ENCODE measurements at places on chromosomes 1 and 21.

DNA sequence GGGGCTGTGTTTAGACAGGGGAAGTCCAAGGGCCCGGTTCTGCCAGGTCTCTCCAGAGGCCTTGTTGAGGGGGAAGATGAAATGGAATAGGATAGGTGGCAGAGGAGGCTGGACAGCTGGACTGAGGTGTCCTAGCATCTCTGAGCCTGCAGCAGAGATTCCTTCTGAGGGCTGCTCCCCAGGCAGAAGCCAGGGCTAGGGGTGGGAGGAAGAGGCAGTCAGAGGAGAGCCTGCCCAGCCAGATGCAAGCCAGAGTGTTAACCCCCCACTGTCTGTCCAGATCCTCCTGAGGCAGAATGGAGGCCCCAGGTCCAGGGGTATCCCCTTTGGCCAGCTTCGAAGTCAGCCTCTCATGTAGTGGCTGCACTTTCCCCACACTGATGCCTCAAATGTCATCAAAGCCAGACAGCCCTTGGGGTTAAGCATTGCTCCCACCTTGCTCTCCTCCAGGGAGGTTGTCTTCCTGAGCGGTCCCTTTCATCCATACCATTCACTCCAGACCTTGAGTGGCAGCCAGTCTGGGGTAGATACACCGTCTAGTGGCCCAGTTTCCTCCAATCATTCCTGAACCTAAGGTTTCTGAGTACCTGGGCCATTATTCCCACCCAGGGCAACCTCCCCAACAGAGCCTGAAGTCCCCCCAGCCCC, 1.7 kb downstream of the CSF1 start:
- DNase-seq, result no peak

DNA sequence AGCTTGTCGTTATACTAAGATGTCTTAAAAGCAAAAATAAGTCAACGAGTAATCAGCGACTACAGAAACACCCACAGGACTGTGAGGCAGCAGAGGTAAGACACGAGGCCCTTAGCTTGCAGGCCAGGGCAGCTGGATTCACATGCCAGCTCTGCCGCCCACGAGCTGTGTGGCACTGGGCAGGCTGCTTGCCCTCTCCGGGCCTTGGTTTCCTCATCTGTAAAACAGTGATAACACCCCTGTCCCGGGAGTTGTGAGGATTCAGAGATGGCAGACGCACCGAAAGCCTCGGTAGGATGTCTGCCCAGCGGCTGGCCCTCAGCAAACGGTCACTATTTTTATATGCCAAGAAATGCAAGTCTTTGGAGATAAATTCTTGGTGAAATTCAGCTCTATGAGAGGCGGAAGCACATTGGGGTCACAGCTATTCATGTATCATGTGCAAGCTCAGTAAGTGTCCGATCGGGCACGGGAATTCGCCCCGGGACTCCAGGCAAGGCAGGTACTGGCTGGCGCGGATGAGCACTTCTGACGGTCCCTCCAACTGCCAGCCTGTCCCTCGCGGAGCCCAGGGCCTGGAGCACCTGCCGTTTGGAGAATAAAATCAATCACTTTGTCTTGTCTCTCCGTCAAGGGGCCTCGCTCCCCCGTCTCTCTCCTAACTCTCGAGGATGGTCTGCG, 1.1 kb downstream of the C2CD2 start:
- DNase-seq, result no peak

DNA sequence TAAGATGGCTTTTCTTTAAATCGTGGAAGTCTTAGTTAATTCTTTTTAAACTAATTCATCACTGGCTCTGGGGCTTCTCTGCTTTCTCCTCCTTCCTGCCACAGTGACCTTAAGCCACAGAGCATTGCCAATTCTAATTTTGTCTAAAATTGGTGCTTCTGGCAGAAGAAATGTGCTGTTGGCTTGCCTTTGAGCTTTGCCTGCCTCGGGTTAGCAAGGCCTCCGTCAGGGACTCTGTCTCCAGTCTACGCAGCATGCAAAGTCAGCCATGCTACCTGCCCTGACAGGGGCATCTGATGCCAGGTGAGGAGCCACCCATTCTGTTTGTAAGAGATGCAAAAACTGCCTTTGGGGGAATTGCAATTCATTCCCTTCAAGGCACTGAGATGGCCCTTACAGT, 25.2 kb downstream of the CLDN14 start:
- no peak for DNase-seq

- DNase-seq, result no peak
Observed at GRCh38 chr1:219778793-219779369, 149.5 kb downstream of the SLC30A10 start.

DNA sequence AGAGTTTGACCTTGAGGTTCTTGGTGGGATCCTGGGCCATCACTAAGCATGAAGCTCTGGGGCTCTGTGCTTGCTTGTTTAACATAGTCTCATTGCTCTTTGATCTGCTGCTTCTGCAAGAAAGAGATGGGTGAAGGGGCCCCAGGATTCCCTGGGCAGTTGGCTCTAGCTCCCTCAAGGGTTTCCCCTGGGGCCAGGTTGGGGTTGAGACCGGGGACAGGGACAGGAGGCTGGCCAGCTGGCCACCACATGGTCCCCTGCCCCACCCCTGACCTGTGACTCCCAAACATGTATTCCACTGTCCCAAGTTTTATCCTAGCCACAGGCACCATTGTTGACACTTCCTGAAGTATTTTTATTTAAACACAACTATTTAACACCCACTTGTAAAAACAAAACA, 69.5 kb downstream of the FHAD1 start:
- no peak for DNase-seq

DNA sequence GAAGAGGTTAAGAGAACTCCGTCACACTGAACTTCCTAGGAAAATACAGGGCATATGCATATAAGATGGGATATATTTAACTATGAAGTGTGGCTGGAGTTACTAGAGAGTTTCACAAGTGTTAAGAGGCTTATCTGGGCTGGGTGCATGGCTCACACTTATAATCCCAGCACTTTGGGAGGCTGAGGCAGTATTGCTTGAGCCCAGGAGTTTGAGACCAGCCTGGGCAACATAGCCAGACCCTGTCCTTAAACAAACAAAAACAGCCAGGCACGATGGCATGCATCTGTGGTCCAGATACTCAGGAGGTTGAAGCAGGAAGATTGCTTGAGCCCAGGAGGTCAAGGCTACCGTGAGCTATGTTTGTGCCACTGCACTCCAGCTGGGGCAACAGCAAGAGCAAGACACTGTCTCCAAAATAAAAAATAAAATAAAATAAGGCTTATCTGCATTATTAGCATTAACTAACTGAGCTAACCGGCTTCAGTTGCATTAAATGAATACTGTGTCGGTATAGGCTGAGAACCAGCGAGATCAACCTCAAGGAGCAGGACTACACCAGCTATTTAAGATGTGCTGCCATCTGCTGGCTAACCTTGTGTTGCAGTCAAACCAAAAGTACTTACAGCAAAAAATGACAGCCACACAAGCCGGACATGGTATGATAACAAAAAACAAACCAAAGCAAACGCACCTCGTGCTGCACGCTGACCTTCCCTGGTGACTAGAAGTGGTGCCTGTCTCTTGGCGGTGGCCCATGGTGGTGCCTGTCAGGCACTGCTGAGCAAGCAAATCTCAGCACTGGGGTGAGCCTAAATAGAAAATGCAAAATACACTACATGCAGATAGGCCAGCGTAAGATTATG, 19.7 kb upstream of the RBBP5 start:
- peak; percentile 51 for DNase-seq

- DNase-seq, result no peak
Observed at GRCh38 chr1:201260648-201261311, 22.5 kb upstream of the PKP1 start.

DNA sequence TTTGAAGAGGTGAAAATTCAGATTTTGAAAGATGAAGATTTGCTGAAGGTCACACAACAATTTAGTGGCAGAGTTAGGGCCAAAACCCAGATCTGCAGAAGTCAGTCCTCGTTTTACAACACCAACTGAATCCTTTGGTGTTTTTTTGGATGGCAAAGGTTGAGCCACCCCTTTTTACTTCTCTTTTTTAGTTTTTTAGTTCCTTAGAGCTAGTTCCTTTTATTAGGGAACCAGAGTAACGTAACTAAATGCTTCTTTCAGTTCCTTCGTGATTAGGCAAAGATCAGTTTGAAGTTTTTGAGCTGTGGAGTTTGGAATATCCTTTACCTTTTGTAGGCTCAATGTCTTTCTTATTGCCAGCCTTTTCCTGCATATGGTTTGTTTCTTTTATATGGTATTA, 67.9 kb upstream of the ARID1A start:
- no peak for DNase-seq

- no peak for DNase-seq
Observed at GRCh38 chr1:111512931-111513330, 9.5 kb upstream of the ADORA3 start.

GRCh38 chr1:5660141-5660935, 331.9 kb downstream of the NPHP4 start:
- DNase-seq, result no peak

DNA sequence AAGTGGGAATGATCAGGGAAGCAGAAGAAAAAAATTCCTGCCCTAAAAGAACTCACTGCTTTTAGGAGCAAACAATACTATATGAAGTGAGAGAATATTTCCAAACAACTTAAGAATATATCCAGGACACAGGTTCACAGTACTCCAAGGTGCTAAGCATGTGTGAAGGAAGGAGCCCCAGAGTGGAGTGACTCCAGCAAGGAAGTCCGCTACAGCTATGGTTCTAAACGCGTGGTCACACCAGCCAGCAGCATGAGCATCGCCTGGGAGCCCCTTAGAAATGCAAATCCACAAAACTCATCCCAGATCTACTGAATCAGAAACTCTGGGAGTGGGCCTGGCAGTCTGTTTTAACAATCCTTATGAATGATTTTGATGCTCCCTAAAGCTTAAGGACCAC, 36.1 kb downstream of the GADD45A start:
- DNase-seq, result no peak

DNA sequence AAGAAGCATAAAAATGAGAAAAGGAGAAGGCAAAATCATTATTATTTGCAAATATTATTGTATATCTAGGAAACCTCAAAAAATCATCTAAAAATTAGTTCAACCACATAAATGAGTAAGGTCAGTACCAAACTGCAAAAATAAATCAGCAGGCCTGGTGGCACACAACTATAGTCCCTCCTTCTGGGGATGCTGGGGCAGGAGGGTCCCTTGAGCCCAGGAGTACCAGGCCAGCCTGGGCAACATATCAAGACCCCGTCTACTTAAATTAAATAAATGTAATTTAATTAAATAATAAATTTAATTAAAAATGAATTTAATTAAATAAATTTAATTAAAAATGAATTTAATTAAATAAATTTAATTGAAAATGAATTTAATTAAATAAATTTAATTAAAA, 40.3 kb upstream of the TRIM67 start:
- no peak for DNase-seq

GRCh38 chr1:4600615-4601460, 53.6 kb upstream of the AJAP1 start:
- no peak for DNase-seq

DNA sequence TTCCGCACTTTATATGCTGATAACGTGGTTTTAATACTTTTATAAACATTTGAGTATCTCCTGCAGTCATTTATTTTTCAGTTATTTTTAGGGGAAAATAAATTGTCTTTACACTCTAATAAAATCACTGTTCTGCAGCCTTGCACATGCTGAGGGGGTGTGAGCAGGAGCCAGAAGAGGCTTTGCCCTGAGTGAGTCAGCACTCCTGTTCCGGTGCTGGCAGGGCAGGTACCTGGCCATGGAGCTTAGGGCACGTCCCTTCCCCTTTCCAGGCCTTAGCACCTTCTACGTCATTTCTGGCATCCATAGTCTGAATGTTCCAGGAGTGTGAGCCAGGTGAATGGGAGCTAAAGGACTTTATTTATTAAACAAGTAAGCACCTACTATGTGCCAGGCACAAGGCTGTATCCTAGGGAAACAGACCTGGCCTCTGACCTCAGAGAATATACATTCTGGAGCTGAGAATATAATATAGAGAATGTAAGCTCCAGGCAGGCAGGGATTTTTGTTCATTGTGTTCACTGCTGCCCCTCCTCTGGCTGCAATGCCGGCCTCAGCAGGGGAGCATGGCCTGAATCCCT, 402.9 kb downstream of the PTPRU start:
- no peak for DNase-seq

GRCh38 chr1:85198864-85199263, 2.0 kb downstream of the SYDE2 start:
- DNase-seq, result no peak

- DNase-seq, result no peak
Observed at GRCh38 chr1:8679395-8679800, 138.0 kb downstream of the RERE start.

- no peak for DNase-seq
Observed at GRCh38 chr21:46080171-46081021, 17.5 kb upstream of the COL6A2 start.

DNA sequence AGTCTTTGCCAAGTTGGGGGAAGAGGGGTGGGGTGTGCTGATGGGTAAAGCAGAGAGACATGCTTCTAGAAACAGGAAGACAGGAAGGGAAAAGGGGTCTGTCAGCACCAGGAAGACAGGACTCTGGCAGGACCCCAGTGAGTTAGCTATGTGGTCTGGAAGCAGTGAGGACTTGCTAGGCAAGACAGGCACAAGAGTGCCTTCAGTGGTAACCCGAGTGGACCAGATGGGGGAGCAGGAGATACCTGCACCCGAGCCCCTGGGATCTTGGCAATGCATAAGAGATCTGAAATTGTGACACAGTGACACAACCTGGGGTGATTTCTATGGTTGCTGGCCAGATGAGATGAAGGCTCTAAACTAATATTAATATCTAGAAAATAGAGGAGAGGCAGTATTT, 7.0 kb downstream of the TLR5 start:
- no peak for DNase-seq

DNA sequence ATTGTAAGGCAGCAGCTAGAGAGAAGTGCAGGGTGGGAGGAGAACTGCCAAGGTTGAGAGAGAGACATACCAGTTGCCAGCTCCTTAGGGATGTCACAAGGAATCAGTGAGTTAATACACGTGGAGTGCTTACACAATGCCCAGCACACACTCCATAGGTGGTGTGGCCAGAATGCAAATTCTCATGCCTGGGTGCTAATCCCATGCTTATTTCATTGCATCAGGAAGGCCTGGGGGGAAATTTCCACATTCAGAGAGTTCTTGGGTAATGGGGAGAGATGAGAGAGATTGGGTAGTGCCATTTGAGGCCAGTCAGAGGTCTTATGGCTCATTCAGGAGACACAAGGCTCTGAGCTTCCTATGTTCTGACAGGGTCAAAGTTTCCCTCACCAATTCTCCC, 38.7 kb downstream of the GJA5 start:
- no peak for DNase-seq

GRCh38 chr1:200892546-200892945, 2.2 kb upstream of the INAVA start:
- DNase-seq, result no peak

Measured in stimulated activated CD8-positive, alpha-beta memory T cell treated with anti-CD3 and anti-CD28 coated beads, Interleukin-15, amount 100 ng/mL, for 4 hours (primary cell).